ENCODE measurements at places on chromosomes 6 and 20. TPM values are rescaled to one million over a fixed set of nuclear protein-coding genes. Genes with fewer than 3 reads are reported as not detected.

KIZ gene
- total RNA-seq: 10.5 TPM

PLA2G7 gene
- not detected for total RNA-seq

GRCh38 chr6:15145821-15146220 is 100.0 kb upstream of the JARID2 start:
- H3K36me3 ChIP-seq: no peaks in the 10 kb centered on the region
- H3K27me3 ChIP-seq: peaks cover 13% of the 10 kb centered on the region
- no peak for DNase-seq
- peaks cover 4% of the 10 kb centered on the region for H3K4me1 ChIP-seq

GRCh38 chr6:107866606-107867301 is 42.6 kb upstream of the SCML4 start:
- H3K4me3 ChIP-seq: no peak overlapping the region
- no peak overlapping the region for H3K27ac ChIP-seq

GRCh38 chr6:2630359-2630758 is 120.4 kb downstream of the MYLK4 start:
- DNase-seq: no peak
- H3K4me3 ChIP-seq: no peak overlapping the region
- no peaks in the 10 kb centered on the region for H3K36me3 ChIP-seq
- no peak overlapping the region for H3K27ac ChIP-seq
- no peaks in the 10 kb centered on the region for H3K4me1 ChIP-seq
- H3K27me3 ChIP-seq: peaks cover 13% of the 10 kb centered on the region

All from natural killer cell treated with Interleukin-12 subunit alpha and Interleukin-12 subunit beta and Interleukin-15 and Interleukin-18, amount 100 ng/mL, for 72 hours (primary cell).